ENCODE measurements at places on chromosomes 4 and X. TPM values are rescaled to one million over a fixed set of nuclear protein-coding genes. Genes with fewer than 3 reads are reported as not detected.

DNA sequence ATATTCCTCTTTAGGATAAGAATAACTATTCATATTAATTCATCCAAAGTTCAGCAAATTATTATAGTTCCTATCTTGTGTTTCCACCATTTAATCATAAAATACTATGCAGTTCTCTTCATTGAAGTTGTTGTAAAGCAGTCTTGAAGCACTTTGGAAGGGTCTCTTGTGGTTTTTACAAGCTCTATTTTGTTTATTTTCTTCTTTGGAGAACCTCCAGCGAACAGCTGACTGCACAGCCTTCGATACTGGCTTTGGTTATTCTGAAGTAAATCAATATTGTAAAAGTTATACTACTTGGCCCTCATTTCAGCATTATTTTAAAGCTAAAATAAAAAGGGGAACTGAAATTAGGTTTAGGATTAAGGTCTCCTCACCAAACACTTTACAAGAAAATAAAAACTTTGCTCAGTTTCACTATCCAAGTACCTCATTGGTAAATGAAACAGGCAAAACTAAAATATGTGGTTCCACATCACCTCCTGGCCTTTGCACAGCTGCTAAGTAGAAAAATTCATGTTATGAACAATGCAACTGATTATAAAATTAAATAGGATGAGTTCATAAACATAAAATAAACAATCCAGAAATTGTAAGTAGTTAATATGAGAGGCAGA lies 1629.2 kb upstream of the ADGRL3 start:
- no peaks in the 10 kb centered on the region for H3K36me3 ChIP-seq
- no peaks in the 10 kb centered on the region for H3K27me3 ChIP-seq
- H3K4me1 ChIP-seq = no peaks in the 10 kb centered on the region

- H3K27ac ChIP-seq = no peak overlapping the region
- DNase-seq = no peak
- H3K4me1 ChIP-seq = no peaks in the 10 kb centered on the region
These were observed 444.7 kb downstream of the IQCM start for GRCh38 chr4:149370785-149371420.

- H3K36me3 ChIP-seq = no peaks in the 10 kb centered on the region
- DNase-seq = no peak
- no peak overlapping the region for H3K4me3 ChIP-seq
- peak overlapping the region; percentile 56 for H3K27ac ChIP-seq
- H3K27me3 ChIP-seq = no peaks in the 10 kb centered on the region
These were observed 42.0 kb upstream of the PROM1 start for GRCh38 chr4:16125571-16126445.

- no peaks in the 10 kb centered on the region for H3K36me3 ChIP-seq
- peaks cover 43% of the 10 kb centered on the region for H3K4me1 ChIP-seq
- peak overlapping the region; percentile 71 for H3K4me3 ChIP-seq
- H3K27ac ChIP-seq = no peak overlapping the region
- peaks cover 96% of the 10 kb centered on the region for H3K27me3 ChIP-seq
- DNase-seq = no peak
These were observed 3.6 kb upstream of the LEF1 start for GRCh38 chr4:108172231-108172752.

DNA sequence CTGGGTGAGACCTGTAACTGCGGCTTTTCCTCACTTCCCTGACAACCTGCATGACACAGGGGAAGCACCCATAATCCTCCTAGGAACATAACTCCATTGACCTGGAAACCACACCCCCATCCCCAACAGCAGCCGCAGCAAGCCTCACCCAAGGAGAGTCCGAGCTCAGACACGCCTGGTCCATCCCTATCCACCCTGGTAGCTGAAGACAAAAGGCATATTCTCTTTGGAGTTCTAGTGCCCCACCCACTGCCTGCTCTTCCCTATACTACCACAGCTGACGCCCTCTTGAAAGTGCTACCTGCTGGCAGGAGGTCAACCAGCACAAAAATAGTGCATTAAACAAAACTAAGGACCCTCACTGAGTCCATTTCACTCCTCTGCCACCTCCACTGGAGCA lies 1080.9 kb upstream of the IGFBP7 start:
- no peak for DNase-seq
- no peaks in the 10 kb centered on the region for H3K4me1 ChIP-seq
- no peaks in the 10 kb centered on the region for H3K27me3 ChIP-seq
- no peaks in the 10 kb centered on the region for H3K36me3 ChIP-seq
- no peak overlapping the region for H3K27ac ChIP-seq
- H3K4me3 ChIP-seq = no peak overlapping the region

The JAKMIP1 gene
- not detected for total RNA-seq
